ENCODE measurements at places on chromosomes 2 and 18. TPM values are rescaled to one million over a fixed set of nuclear protein-coding genes. Genes with fewer than 3 reads are reported as not detected.
A peak's percentile ranks its signal among the peaks of the same experiment; 100 is the strongest.

DNA sequence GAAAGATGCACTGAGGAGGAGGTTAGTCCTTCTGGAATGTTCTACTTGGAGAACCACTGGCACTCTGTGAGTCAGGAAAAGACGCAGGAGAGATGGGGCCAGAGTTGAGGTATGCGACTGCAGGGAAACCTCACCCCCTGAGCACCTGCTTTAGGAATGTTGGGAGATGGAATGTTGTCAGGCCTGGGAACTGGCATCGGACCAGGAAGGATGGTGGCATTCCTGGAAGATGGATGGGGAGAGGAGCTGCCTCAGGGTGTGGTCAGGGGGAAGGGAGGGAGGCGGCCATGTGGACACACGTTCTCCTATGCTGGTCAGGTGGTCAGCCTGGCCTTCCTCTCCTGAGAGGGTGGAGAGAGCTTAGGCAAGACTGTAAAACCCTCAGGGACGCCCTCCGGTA lies 146.3 kb downstream of the CELF4 start:
- no peak for DNase-seq

DNA sequence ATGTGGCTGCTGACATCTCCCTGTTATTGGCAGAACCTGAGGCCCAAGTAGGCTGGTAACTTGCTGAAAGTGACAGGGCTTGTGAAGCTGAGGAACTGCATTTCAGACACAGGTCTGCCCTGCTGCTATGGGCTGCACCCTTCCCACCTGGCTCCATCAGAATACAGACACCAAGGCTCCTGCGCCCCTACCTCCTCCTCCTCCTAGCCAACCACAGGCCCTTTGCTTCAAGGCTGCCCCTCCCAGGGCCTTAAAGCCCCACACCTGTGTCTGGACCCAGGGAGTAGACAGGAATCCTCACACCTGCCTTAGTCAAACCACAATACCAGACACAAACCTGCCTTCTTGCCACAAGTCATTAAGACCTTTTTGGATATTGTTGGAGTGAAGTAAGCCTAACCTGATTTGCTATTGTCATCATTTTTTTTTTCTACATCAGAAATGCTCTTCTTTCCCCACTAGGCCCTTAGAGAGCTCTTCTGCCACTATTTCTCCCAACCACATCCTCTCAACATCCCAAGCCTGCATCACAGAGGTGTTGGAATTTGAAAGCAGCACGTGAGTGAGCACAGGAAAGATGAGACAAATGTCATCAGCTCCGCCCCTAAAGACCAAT lies 489.7 kb downstream of the EIPR1 start:
- DNase-seq = no peak

- DNase-seq = no peak
Measured at GRCh38 chr18:43405097-43405496, 127.8 kb upstream of the SYT4 start.

- DNase-seq = peak; percentile 75
Measured at GRCh38 chr2:74481961-74482800, 617 bp downstream of the CCDC142 start.

- DNase-seq = no peak
Measured at GRCh38 chr2:107801498-107801897, 25.2 kb upstream of the RGPD4 start.

GRCh38 chr2:98460573-98461497 lies 16.2 kb downstream of the INPP4A start:
- no peak for DNase-seq

DNA sequence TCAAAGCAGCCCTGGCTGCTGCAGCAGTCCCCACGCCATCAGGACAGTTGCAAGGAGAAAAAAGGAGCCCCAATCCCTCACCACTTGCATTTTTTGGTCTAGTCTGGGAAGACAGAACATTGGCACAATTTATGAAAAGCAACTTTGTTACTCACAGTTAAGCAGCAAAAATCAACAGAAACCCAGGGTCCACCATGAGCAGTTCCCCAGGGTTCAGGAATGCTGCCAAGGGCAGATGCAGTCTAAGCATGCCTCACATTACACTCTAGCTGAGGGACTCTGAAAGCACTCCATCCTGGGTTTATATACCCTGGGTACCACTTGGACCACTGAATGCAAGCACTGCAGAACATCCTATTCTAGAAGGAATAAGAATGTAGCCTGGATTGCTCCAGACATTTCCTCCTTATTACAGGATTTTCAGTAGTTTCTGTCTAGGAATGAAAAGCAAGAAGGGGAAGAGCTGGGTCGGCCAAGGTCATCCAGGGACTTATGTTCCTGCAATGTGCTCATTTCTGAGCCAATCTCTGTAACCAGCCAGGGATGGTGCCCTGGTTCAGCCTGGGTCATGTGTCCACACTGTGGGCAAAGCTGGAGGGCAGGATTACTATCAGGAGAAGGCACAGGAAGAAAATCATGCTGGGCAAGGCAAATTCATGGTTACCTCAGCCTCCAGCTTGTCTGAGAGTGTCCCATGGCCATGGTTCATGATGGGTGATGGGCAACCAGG lies 19.5 kb upstream of the TMEM163 start:
- no peak for DNase-seq

DNA sequence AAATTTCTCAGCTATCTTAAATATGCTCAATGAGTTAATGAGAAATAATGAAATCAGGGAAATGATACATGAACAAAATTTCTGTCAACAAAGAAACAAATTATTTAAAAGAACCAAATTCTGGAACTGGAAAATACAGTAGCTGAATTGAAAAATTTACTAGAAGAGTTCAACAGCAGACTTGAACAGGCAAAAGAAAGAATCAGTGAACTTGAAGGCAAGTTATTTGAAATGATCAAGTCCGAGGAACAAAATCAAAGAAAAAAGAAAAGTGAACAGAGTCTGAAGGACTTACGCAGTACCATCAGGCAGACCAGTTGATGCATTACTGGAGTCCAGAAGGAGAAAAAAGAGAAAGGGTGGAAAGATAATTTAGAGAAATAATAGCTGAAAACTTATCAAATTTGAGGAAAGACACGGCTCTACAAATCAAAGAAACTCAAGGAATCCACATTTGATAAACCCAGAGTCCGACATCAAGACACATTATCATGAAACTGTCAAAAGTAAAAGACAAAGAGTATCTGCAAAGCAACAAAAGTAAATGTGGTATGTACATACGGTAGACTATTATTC lies 83.6 kb downstream of the CCDC138 start:
- DNase-seq = no peak

GRCh38 chr2:60152226-60152833 lies 401.1 kb downstream of the BCL11A start:
- no peak for DNase-seq

DNA sequence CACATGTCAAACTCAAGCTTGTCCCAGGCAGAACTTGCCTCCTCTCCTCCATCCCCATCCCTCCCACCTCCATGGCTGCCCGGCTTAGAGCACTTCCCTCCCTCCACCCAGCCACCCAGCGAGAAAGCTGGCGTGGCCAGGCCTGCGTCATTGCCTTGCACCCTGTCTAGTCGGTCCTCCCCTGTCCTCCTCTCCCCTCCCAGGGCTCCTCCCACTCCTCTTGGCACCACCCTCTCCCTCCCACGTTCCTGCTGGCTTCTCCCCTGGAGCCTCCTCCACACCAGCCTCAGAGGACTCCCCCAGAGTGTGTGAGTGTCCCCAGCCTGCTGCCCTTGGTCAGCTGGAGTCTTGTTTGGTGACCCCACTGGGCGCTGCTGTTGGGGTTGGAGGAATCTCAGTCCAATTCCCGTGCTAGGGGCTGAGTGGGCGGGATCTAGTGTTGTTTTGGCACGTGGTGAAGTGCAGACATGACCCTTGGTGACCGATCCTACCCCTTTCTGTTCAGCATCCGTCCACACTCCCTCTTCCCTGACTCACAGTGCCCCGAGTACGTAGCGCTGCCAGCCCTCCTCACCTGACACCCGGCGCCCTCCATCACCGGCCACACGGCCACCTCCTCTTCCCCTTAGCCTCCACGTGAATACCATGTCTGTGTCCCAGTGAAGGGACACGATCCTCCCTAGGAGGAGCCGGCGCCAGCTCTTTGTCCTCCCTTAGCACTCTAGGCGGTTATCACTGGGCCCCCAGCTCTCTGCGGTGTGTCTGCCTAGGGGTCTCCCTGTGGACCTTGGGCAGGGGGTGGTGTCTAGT lies 41.4 kb downstream of the ATP6V1C2 start:
- DNase-seq = peak; percentile 46

- no peak for DNase-seq
Measured at GRCh38 chr2:34936089-34936488, 1337.0 kb upstream of the FAM98A start.

GRCh38 chr2:133240491-133241223 lies 327.6 kb downstream of the NCKAP5 start:
- no peak for DNase-seq

DNA sequence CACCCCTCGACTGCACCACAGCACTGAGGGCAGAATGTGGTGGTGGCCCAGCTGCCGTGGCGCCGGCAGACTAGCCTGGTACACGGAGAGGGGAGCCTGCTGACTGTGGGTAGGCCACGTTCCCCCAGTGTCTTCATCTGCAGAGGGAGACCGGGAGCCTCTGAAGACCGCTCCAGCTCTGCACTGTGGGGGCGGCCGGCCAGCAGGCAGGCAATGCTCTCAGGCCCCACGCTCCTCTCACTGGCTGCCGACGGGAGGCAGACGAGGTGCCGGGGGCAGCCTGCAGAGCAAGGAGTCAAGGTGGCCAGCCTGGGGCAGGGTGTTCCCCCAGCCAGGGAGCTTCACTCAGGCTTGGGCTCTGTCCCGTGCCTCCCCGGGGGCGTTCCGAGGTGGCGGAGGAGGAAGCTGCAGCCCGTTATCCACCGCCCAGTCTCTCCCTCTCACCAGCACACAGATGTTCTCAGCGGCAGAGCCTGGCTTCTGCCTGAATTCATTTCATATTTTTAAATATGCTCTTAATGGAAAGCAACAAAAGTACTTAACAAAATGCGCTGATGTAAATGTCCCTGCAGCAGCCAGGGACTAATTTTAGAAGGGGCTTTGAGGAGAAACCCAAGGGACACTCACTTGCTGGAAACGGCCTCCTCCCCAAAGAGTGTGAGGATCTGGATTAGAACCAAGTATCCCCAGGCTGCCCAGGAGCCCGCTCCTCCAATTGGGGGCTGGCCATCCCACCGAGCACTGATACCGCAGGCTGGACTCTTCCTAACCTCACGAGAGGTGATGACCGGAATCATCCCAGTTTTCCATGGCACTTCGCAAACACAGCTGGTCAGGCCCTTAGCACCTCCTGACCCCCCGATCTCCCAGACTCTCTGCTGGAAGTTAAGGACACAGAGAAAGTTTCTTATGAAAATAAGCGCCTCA lies 87.8 kb downstream of the HDAC4 start:
- DNase-seq = peak; percentile 59

DNA sequence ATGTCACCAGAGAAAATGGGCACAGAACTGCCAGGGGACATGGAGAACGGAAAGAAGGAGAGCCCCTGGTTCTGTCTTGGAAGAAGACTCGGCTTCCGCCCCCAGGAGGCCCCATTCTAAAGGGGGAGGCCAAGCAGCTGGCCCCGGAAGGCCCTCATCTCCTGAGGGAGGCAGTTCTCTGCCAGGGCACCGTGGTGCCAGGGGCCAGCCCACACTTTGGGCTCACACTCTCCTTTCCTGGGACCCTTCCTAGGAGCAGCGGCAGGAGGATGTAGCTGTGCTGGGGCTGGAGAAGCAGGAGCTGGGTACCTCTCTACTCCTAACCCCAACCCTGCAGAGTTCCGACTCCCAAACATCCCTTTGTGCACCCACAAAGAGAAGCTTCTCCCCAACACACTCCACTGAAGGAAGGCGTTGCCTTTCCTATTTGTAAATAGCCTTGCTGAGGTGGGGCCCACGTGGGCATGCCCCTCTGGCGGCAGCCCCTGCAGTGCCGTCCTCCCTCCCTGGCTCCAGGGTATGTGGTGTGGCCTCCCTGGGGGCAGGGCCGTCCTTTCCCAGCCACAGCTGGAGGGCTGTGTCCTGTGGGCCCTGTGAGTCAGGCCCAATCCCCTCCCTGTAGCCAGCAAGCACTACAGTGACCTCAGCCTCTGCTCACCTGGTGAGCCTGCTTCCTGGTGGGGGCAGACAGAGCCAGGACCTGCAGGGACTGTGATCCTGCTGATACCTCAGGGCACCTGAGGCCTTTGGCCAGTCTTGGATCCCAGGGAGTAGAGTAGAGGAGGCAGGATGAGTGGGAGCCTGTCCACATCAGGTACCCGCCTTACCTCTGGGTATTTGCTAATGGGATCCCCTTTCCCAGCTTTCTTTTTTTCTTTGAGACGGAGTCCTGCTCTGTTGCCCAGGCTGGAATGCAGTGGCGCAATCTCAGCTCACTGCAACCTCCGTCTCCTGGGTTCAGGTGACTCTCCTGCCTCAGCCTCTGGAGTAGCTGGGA lies 26.6 kb downstream of the ZFP36L2 start:
- DNase-seq = no peak

DNA sequence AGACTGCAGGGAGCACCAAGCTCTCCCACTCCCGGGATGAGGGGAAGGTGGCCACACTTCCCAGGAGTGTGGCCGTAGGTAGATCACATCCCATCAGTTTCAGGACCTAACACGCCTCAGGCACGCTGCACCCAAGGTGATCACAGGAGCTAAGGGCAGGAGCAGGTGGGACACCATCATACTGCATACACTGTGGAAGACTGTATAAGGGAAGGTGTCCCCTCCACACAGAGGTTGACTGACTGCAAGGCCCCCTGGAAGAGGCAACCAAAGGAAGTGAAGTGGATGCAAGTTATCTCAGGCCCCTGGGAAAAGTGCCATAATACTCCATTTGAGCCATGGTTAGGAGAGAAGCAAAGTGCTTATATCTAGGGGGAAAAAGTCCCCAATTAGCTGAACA lies 351.9 kb upstream of the SMIM21 start:
- DNase-seq = no peak

- DNase-seq = no peak
Measured at GRCh38 chr18:55083461-55083860, 124.2 kb upstream of the CCDC68 start.

DNA sequence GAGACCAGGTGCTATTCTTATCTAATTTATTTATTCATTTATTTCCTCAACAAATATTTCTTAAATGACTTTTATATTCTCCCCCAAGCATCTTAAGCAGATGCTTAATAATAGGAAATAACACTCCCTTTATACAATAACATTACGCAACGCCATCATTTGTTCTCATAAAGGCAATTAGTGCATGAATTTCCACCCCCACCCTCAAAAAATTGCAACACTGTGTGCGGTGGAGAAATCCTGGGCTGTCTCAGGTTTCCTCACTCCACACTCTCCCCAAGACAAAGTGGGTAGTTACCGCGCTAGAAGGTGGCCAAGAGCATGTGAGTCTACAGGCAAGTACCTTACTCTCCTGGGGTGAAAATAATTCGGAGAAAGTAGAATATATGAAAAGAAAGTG lies 37.0 kb upstream of the CTDP1 start:
- no peak for DNase-seq

RIF1 gene
- polyA plus RNA-seq = 3.0 TPM

ERBB4 gene
- 0.05 TPM for polyA plus RNA-seq

LHCGR gene
- not detected for polyA plus RNA-seq

RNF125 gene
- 0.05 TPM for polyA plus RNA-seq

SETBP1 gene
- polyA plus RNA-seq = 3.1 TPM

NT5C1B gene
- not detected for polyA plus RNA-seq

ALK gene
- 0.55 TPM for polyA plus RNA-seq

NEU2 gene
- not detected for polyA plus RNA-seq

REEP1 gene
- polyA plus RNA-seq = 0.13 TPM

FASTKD1 gene
- 14.9 TPM for polyA plus RNA-seq
